Activated T-cell treated with anti-CD3 and anti-CD28 coated beads for 48 hours (primary cell): ENCODE measurements at places on chromosomes 2 and 18.

GRCh38 chr2:199136681-199137080, 321.1 kb downstream of the SATB2 start:
- no peak for DNase-seq

- no peak for DNase-seq
These were observed 392.9 kb upstream of the LRATD1 start for GRCh38 chr2:14239605-14240004.

GRCh38 chr18:58674863-58675472, 3.7 kb downstream of the MALT1 start:
- no peak for DNase-seq

GRCh38 chr2:131014141-131014540, 79.1 kb downstream of the FAM168B start:
- no peak for DNase-seq

- no peak for DNase-seq
These were observed 91.7 kb upstream of the MMADHC start for GRCh38 chr2:149679286-149679685.

GRCh38 chr2:195533771-195534642, 123.0 kb upstream of the SLC39A10 start:
- peak; percentile 60 for DNase-seq

- DNase-seq, result no peak
These were observed 43.0 kb upstream of the RHOB start for GRCh38 chr2:20403774-20404312.

DNA sequence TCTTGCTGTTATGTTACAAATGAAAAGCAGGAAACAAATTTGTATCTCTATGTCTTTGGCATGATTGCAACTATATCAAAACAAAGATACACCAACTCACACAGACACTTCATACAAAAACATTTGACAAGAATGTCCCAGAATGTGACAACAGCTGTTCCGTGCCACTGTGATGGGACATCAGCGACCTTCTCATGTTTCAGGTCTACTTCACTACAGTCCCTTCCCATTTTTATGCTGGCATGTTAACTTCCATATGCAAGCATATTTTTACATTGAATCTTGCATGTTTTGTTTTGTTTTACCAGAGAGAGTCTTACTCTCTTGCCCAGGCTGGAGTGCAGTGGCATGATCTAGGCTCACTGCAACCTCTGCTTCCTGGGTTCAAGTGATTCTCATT, 71.2 kb downstream of the STK25 start:
- DNase-seq, result no peak

DNA sequence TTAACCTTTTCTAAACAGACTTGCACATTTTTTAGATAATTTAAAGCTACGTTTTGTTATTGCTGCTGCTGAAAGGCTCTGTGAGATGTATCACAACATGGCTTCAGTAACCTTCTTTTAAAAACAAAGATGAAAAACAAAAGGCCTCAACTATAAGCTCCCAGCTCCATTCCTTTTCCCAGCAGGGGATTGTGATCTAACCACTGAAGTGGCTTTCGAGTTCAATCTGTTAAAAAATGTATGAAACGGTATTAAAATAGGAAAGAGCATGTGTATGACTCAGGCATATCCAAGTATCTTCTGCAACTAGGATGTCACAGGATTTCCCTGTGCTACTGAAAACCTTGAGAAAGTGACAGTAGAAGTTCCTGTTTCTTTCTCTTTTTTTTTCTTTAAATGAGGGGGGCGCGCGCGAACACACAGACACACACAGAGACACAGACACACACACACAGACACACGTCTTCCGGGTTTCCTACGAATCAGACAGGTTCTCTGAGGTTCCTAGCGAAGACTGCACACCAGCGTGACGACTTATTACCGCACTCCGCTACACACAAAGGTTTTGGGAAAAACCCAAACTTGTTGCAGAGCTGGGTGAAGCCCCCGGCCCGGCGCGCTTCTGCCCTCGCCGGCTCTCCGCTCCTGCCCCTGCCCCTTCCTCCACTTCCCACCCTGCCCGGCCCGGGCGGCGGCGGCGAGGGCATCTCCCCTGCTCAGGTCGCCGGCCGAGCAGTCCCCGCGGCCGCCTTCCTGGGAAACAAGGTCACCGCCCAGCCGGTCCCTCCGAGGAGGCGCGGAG, 86.8 kb downstream of the RBMS1 start:
- DNase-seq, result peak; percentile 54

- no peak for DNase-seq
These were observed 72.6 kb downstream of the ZNF532 start for GRCh38 chr18:58937071-58937886.
